ENCODE measurements at places on chromosomes 5 and 9. TPM values are rescaled to one million over a fixed set of nuclear protein-coding genes. Genes with fewer than 3 reads are reported as not detected.

Gene CYLC2
- not detected for total RNA-seq

Gene LRRC14B
- total RNA-seq: not detected

Gene ORM2
- not detected for total RNA-seq

Gene C1QTNF3
- 0.40 TPM for total RNA-seq

Gene CCDC192
- not detected for total RNA-seq

Gene PCDHB10
- 0.44 TPM for total RNA-seq

Gene CARTPT
- not detected for total RNA-seq

Gene ADCY2
- total RNA-seq: not detected
